GM20000 (cell line): ENCODE measurements at places on chromosomes 6 and 20.

GRCh38 chr6:23040899-23041298 lies 471.5 kb downstream of the HDGFL1 start:
- no peak for DNase-seq

- DNase-seq = no peak
Observed at GRCh38 chr6:36969240-36969691, 14.7 kb downstream of the PI16 start.

GRCh38 chr6:135801755-135802465 lies 49.6 kb upstream of the PDE7B start:
- DNase-seq = no peak

DNA sequence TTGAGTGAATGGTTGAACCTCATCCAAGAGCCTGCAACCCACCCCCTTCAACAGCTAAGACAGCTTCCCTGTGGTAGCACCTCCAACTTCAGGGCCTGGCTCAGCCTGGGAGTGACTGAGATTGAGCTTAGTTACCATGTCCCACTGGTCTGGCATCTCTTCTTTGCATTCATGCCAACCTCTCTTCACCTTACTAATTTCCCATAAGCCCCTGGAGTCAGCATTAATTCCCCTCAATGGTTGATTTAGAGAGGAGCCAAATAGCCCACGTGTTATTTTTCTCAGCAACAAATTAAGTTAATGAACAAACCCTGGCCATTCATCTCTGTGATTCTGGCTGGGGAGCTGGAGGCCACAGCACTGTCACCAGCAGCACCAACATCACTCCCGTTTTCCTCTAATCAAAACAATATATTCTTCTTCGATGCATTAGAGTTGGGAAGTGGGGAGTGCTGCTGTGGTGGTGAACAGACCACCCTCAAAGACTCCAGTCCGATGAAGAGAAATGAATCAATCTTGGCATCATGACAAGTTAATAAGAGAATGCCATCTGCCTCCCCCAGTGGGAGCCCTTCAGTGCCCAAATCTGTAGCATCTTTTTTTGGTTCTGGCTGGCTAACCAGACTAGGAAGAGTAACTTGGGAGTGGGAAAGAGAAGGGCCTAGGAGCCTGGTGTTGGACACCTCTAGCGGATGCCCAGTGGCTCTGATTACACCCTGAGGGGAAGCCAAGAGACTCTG lies 316.9 kb upstream of the RNF24 start:
- DNase-seq = no peak

DNA sequence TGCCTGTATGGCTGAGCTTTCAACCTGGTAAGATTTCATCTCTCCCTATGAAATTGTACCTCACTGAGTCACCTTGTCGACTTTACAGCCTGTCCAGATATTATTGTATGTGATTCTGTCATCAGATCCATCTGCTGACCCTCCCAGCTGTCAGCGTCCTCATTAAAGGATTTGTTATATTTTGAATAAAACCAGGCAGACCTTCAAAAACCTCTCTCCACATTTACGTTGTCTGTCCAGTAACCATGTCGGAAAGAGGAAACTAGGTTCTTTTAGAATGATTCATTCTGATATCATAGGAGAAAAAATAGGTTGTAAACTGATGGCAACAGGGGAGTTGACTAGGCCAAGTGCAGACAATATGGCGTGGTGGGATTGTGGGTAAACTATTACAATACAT lies 38.5 kb downstream of the TSPYL4 start:
- no peak for DNase-seq

- no peak for DNase-seq
Observed at GRCh38 chr20:49633643-49634042, 65.7 kb upstream of the PTGIS start.

GRCh38 chr6:115899730-115900282 lies 160.9 kb downstream of the FRK start:
- no peak for DNase-seq

DNA sequence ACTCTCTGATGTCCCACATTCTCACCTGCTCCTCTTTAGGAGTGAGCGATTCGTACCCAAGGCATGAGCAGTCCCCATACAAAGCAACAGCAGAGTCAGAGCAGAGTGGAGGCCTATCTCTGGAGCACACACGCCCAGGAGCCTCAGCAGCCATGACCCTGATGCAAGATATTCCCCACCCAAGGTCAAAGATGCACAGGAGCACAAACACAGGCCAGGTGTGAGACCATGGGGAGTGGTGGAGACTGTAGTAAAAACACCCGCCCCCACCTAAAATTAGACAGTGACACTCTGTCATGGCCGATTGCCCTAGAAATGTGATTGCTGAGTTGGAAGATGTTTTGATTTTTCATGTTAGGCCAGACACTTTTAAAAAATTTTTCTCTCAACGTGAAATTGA lies 21.4 kb downstream of the RRBP1 start:
- no peak for DNase-seq

- no peak for DNase-seq
Observed at GRCh38 chr6:16092140-16092539, 36.7 kb upstream of the MYLIP start.

DNA sequence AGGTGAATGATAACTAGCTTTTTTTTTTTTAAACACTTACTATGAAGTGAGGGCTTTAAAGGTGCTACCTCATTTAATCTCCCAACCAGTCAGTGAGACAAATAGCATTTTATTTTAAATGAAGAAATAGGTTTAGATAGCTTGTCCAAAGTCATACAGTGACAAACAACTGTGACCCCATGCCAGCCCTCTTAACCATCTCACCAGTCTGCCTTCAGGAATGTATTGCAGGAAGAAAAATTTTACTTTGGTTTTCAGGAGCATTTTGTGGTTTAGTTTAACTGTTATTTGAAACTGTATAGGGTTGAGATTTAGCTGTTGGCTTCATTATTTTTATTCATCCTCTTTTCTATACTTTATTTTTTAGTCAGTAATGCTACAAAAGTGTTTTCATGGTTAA lies 18.6 kb downstream of the DSE start:
- no peak for DNase-seq

DNA sequence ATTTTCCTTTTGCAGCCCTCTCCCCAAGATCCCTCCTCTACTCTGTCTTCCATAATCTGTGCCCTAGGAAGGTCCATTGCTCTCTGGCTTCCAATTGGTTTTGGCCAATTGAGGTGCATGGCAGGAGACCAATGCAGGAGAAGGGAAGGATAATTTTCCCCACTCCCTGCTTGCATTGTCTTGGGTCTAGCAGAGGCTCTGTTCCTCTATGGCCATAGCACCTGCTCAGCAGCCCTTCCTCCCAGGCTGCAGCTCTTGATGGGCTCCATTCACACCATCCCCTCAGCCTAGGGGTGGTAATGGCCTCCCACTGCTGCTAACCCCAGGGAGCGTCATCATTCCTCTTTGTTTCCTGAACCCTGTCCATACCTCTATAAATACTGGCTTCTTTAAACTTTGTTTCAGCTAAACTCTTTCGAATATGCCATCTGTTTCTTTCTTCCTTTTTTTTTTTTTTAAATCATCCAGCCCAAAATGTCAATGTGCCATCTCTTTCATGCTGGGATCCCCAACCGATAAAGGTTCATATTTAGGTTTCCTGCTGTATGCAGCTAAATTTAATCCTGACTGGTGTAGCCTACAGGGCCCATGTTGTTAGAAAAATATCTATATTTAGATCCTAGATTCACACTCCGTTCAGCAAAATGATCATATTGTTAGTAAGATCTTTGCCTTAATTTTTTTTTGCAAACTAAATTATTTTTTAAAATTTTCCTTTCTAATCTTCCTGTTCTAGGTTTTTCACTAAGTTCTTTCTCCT lies 63.8 kb downstream of the HECA start:
- DNase-seq = no peak
